IPS DF 19.7 (cell line): ENCODE measurements at places on chromosomes 16 and 17.

- no peak for DNase-seq
These were observed 29.9 kb downstream of the DCUN1D3 start for GRCh38 chr16:20870122-20870820.

- no peak for DNase-seq
These were observed 12.1 kb downstream of the ABCA9 start for GRCh38 chr17:69048634-69049033.

- no peak for DNase-seq
These were observed 134.1 kb downstream of the SOX9 start for GRCh38 chr17:72254808-72255449.

GRCh38 chr16:85245307-85246172 lies 133.3 kb upstream of the CIBAR2 start:
- DNase-seq, result no peak
